Central memory CD8-positive, alpha-beta T cell (primary cell): ENCODE measurements at places on chromosomes 7 and 10.

DNA sequence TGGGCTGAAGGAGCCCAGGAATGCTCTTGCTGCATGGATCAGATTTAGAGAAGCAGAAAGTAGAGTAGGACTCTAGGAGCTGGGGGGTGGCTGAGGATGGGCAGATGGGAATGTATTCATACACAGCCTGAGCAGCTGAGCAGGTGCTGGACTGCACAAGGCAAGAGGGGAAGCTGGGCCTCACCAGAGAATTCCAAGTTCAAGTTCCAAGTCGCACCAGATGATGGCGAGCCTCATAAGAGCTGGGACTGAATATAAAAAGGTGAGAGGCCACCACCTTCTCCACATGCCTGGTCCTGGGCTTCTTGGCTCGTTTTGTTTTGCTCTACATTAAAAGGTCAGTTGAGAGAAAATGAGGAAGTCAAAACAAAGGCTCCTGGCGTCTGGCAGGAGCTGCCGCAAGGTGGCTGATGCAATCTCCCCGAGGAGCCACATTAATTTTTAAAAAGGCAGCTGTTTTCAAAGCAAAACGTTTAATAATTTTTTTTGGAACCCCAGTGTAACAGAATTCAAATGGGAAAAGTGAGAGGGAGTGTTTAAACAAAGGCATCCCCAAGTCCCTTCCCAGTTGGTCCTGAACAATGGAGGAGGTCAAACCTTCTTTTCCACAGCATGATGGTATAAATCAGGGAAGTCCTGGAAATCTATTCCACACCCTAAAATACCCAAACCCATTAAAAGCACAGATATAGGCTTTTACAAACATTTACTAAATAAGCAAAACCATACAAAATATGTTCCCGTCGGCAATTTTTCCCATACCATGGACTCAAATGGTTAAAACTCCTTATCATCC lies 9.5 kb downstream of the CYREN start:
- H3K36me3 ChIP-seq: peaks cover 16% of the 10 kb centered on the region
- H3K4me3 ChIP-seq: peak overlapping the region; percentile 6
- DNase-seq: no peak
- peak overlapping the region; percentile 80 for H3K27ac ChIP-seq
- peaks cover 75% of the 10 kb centered on the region for H3K4me1 ChIP-seq

DNA sequence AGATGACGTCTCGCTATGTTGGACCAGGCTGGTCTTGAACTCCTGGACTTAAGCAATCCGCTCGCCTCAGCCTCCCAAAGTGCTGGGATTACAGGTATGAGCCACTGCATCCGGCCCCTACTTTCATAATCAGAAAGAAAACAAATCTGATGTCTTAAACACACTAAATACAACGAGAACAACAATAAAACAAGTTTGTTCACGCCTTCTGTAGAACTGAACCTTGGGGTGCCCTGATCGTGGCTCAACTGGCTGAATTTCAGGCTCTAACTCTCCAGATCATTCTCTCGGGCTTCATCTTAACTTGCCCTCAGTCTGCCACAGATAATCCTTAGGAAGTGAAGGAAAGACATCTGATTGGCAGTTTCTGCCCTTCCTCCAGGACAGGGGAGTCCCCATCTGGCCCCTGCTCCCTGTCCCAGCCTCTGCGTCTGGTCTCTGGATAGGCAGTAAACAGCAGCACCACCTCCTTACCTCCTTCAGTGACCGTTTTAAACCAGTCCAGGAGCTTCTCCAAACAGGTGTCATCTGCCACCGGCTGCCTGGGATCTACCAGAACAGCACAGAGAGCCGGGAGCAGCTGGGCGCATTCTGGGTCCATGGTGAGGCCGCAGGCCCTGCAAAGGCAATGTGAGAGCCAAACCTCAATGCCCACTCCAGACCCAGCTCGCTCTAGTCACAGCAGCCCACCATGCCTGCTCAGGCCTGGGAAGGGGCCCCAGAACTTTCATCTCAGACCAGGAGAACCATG lies 1.3 kb downstream of the BRAT1 start:
- peak overlapping the region; percentile 85 for H3K27ac ChIP-seq
- peaks cover 31% of the 10 kb centered on the region for H3K4me1 ChIP-seq

DNA sequence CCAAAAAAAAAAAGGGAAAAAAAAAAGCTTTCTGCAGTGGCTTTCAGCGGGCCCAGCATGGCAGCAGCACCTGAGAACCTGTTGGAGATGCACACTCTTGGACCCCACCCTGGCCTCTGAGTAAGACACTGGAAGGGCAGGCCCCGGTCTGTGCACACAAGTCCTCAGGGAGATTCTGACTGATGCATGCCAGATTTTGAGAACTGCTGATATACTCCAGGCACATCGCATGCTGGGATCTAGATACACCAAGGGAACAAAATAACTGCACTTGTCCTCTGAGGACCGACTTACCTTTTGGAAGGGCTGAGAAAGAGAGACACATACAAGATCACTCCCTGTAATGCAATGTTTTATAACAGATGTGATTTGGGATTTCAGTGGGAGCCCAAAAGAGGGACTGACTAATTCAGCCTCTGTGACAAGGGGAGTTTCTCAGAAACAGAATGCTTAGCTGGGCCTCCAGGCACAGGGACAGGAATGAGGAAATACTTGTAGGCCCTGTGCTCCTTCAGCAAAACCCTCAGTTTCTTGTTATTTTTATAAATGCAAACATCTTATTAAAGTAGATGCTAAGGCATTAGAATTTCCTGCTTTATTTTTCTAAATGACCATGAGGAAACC lies 8.2 kb downstream of the EGFR start:
- H3K4me3 ChIP-seq: no peak overlapping the region
- H3K27ac ChIP-seq: no peak overlapping the region
- no peaks in the 10 kb centered on the region for H3K36me3 ChIP-seq
- DNase-seq: no peak
- H3K4me1 ChIP-seq: no peaks in the 10 kb centered on the region

- no peaks in the 10 kb centered on the region for H3K27me3 ChIP-seq
- H3K4me3 ChIP-seq: no peak overlapping the region
- no peak overlapping the region for H3K27ac ChIP-seq
- no peaks in the 10 kb centered on the region for H3K36me3 ChIP-seq
- DNase-seq: no peak
Measured at GRCh38 chr10:64211466-64211865, 690.3 kb downstream of the REEP3 start.

DNA sequence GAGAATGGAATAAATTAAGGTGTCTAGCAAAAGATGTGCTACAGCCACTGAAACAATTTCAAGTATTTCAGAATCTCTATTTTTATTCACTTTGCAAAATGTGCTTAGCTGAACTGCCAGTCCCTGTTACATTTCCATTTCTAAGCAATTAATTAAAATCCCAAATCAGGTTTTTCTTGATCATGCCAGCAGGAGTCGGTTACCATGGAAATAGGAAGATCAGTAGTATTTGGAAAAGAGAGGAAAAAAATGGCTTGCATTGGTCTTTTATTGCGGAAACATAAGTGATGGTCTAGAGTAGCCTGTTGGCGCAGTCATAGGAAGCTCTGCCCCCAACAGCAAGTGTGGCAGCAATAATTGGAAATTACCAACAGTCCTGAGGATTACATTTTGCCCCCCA lies 867.1 kb downstream of the GATA3 start:
- H3K4me3 ChIP-seq: no peak overlapping the region
- H3K27ac ChIP-seq: no peak overlapping the region
- peaks cover 17% of the 10 kb centered on the region for H3K27me3 ChIP-seq
- no peak for DNase-seq

DNA sequence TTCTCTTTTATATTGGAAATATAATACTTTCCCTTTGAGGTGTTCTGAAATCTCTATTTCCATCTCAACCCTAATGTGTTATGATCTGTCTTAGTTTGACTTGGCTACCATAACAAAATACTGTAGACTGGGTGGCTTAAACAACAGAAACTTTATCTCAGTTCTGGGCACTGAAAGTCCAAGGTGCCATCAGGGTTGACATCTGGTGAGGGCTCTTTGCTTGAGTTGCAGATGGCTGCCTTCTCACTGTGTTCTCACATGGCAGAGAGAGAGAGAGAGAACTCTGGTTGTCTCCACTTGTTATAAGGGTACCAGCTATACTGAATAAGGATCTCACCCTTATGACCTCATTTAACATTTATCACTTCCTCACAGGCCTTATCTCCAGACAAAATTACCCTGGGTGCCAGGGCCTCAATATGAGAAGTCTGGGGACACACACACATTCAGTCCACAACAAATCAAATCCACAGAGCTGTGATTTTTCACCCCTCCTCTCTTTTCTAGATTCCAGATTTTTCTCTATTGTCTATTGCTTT lies 104.5 kb downstream of the SRI start:
- H3K27me3 ChIP-seq: no peaks in the 10 kb centered on the region
- H3K36me3 ChIP-seq: no peaks in the 10 kb centered on the region
- no peak overlapping the region for H3K27ac ChIP-seq
- no peaks in the 10 kb centered on the region for H3K4me1 ChIP-seq
- no peak overlapping the region for H3K4me3 ChIP-seq
- no peak for DNase-seq

- peak overlapping the region; percentile 58 for H3K4me3 ChIP-seq
- no peaks in the 10 kb centered on the region for H3K27me3 ChIP-seq
- peaks cover 98% of the 10 kb centered on the region for H3K4me1 ChIP-seq
- peak overlapping the region; percentile 94 for H3K27ac ChIP-seq
- peaks cover 19% of the 10 kb centered on the region for H3K36me3 ChIP-seq
- DNase-seq: no peak
Measured at GRCh38 chr10:80498833-80499741, 38.6 kb upstream of the SH2D4B start.

GRCh38 chr7:53191191-53191695 lies 155.8 kb downstream of the POM121L12 start:
- no peak overlapping the region for H3K27ac ChIP-seq
- no peaks in the 10 kb centered on the region for H3K4me1 ChIP-seq
- DNase-seq: no peak
- no peaks in the 10 kb centered on the region for H3K36me3 ChIP-seq
- no peaks in the 10 kb centered on the region for H3K27me3 ChIP-seq
- H3K4me3 ChIP-seq: no peak overlapping the region
